ENCODE measurements at places on chromosomes 13 and 19. TPM values are rescaled to one million over a fixed set of nuclear protein-coding genes. Genes with fewer than 3 reads are reported as not detected.

The ERCC5 gene
- total RNA-seq = 33.3 TPM

The ZNF737 gene
- total RNA-seq = 3.7 TPM

The ADAMTSL5 gene
- 1.8 TPM for total RNA-seq

The HSH2D gene
- not detected for total RNA-seq

The VSTM1 gene
- not detected for total RNA-seq

DNA sequence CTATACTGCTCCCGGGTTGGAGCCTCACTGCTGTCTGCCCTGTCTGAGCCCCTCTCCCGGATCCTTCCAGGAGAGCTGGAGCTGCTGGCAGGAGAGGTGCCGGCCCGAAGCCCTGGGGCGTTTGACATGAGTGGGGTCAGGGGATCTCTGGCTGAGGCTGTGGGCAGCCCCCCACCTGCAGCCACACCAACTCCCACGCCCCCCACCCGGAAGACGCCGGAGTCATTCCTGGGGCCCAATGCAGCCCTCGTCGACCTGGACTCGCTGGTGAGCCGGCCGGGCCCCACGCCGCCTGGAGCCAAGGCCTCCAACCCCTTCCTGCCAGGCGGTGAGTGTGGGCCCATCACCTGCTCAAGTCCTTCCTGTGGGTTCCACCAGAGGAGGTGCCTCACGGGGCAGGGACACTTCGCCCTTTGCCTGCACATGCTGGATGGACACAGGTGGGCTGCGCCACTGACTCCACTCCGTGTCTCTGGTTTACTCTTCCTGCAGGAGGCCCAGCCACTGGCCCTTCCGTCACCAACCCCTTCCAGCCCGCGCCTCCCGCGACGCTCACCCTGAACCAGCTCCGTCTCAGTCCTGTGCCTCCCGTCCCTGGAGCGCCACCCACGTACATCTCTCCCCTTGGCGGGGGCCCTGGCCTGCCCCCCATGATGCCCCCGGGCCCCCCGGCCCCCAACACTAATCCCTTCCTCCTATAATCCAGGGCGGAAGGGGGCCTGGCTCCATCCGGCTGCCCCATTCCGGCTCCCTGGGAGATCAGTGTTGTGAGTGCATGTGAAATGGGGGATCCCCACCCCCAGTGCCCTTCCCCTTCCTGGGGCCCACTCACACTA, 19.8 kb downstream of the EPN1 start:
- DNase-seq = no peak

DNA sequence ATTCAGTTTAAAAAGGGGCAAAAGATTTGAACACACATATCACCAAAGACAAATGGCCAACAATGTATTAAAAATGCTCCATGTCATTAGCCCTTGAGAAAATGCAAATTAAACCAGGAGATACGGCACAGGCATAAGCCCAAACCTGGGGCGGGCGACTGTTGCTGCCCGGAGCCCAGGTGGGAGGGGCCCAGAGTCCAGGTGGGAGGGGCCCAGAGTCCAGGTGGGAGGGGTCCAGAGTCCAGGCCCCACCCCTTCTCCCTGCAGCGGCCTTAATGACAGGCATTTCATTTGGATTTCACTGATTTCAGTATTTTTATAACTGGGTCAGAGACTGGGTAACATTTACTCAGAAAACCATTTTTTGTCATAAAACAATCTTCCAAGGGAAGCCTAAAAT, 78.2 kb downstream of the RASA3 start:
- DNase-seq = no peak

DNA sequence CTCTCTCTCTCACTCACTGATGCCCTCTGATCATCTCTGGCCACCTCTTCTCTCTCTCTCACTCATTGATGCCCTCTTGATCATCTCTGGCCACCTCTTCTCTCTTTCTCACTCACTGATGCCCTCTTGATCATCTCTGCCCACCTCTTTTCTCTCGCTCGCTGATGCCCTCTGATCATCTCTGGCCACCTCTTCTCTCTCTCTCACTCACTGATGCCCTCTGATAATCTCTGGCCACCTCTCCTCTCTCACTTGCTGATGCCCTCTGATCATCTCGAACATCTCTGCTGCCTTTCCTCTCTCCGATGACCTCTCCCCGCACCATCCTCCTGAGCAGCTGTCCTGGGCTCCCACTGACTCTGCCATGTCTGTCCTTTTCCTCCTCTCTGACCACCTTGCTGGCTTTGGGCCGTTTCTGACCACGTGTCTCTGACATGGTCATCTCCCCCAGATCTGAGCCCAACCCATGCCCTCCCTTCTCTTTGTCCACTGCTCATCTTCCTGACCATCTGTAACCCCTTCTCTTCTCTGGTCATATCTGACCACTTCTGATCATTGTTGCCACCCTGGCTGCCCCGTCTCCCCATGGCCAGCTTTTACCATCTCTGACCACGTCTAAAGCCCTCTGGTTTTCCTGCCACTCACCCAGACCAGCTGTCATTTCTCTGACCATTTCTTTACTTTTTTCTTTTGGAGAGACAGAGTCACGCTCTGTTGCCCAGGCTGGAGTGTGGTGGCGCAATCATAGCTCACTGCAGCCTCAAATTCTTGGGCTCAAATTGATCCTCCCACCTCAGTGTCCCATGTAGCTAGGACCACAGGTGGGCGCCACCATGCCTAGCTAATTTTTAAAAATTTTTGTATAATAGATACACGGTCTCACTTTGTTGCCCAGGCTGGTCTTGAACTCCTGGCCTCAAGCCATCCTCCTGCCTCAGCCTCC, 2.4 kb downstream of the LRFN3 start:
- no peak for DNase-seq

GRCh38 chr13:35573639-35574038, 97.2 kb upstream of the MAB21L1 start:
- no peak for DNase-seq

GRCh38 chr19:48615231-48616040, 560 bp upstream of the FAM83E start:
- no peak for DNase-seq

DNA sequence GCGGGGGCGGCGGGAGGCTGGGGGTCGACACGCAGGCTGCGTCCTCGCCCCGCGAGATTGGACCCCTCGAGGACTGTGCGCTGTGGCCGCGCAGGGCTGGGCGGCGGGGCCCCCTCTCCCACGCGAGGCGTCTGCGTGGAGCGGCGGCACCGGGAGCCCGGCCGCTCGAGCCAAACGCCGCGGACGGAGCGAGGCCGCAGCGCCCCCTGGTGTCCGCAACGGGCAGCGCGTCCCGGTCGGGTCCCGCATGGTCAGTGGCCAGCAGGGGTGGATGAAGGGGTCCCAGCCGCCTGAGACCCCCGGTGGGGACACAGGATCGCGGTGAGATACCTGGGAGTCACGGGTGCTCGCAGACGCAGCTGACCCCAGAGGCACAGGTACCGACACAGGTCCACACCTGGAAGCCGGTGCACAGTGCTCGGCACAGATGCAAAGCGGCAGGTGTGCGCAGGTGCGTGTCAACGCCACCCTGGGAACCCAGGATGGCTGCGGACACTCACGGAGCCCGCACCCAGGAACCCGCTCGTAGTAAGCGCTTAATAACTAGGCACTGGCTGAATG, 2.1 kb upstream of the CIRBP start:
- DNase-seq = no peak

GRCh38 chr13:28626266-28626665, 32.7 kb upstream of the POMP start:
- DNase-seq = no peak

GRCh38 chr13:81058916-81059290, 718.0 kb upstream of the SPRY2 start:
- DNase-seq = no peak

GRCh38 chr19:36254848-36255247, 39.9 kb downstream of the ZNF146 start:
- no peak for DNase-seq

GRCh38 chr19:39927076-39927475, 7.4 kb downstream of the FCGBP start:
- DNase-seq = no peak

DNA sequence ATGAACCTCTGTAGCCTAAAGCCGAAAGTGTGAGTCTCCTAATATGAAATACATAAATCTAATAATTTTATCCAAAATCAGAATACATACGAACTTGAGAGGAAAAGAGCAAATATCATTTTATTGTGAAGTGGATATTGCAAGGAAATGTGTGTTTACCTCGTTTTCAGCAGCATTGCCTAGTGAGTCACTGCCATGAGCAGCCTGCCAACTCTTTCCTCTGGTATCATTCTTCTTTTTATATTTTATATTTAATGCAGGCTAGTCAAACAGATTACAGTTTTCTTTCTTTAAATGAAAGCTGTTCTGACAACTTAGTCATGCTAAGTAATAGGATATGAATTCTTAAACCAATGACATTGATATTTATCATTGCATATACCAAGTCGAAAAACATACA, 44.2 kb downstream of the EDNRB start:
- DNase-seq = no peak

- no peak for DNase-seq
Measured at GRCh38 chr19:48121909-48122371, 11.3 kb upstream of the PLA2G4C start.

All from H4 (cell line).